A549 treated with dexamethasone at 1 μM for 4 hours (cell line): ENCODE measurements at places on chromosomes 3 and 15. TPM values are rescaled to one million over a fixed set of nuclear protein-coding genes. Genes with fewer than 3 reads are reported as not detected.

NLGN1 gene
- not detected in 5 replicates for total RNA-seq

MNS1 gene
- 2.4 to 3.9 TPM (median 3.3 TPM) in 5 replicates for total RNA-seq

CD200 gene
- total RNA-seq, result not detected in 5 replicates

ITIH3 gene
- 0.08 to 0.37 TPM (median 0.15 TPM) in 5 replicates for total RNA-seq

AGBL1 gene
- not detected in 5 replicates for total RNA-seq

RFT1 gene
- total RNA-seq, result 16.5 to 29.2 TPM (median 27.6 TPM) in 5 replicates

UACA gene
- 28.2 to 42.1 TPM (median 30.5 TPM) in 5 replicates for total RNA-seq

SLC12A1 gene
- total RNA-seq, result not detected in 5 replicates

EAF2 gene
- 1.4 to 1.9 TPM (median 1.8 TPM) in 5 replicates for total RNA-seq

PDCD10 gene
- 56.6 to 59.2 TPM (median 57.5 TPM) in 5 replicates for total RNA-seq

TRPC1 gene
- total RNA-seq, result 4.7 to 8.9 TPM (median 8.0 TPM) in 5 replicates

SPINT1 gene
- total RNA-seq, result 0.59 to 0.94 TPM (median 0.67 TPM) in 5 replicates

UCN2 gene
- total RNA-seq, result 4.9 to 8.5 TPM (median 6.9 TPM) in 5 replicates

P3H2 gene
- 33.2 to 47.2 TPM (median 44.2 TPM) in 5 replicates for total RNA-seq

CYP1A2 gene
- total RNA-seq, result not detected in 5 replicates

SPTBN5 gene
- total RNA-seq, result 0.07 to 0.25 TPM (median 0.16 TPM) in 5 replicates

SEMA5B gene
- total RNA-seq, result 0.14 to 0.27 TPM (median 0.18 TPM) in 5 replicates

ACSBG1 gene
- 0.06 to 0.81 TPM (median 0.30 TPM) in 5 replicates for total RNA-seq

SAMMSON gene
- not detected in 5 replicates for total RNA-seq

P2RY1 gene
- 0.37 to 0.54 TPM (median 0.45 TPM) in 5 replicates for total RNA-seq

TGM4 gene
- 0.25 to 0.39 TPM (median 0.27 TPM) in 5 replicates for total RNA-seq

LRRN1 gene
- 0.02 TPM in 1 of 5 replicates, not detected in the others for total RNA-seq

TMEM158 gene
- total RNA-seq, result 7.2 to 9.7 TPM (median 8.6 TPM) in 5 replicates

GOLGA8J gene
- not detected in 5 replicates for total RNA-seq

VIPR1 gene
- 1.2 to 2.3 TPM (median 1.7 TPM) in 5 replicates for total RNA-seq

PHLDB2 gene
- 13.4 to 23.0 TPM (median 20.3 TPM) in 5 replicates for total RNA-seq

ABHD10 gene
- 15.4 to 18.9 TPM (median 18.3 TPM) in 5 replicates for total RNA-seq

CACNA2D3 gene
- 0.15 to 0.43 TPM (median 0.23 TPM) in 5 replicates for total RNA-seq

RCN2 gene
- 57.8 to 67.7 TPM (median 58.8 TPM) in 5 replicates for total RNA-seq

TMCO5A gene
- total RNA-seq, result not detected in 5 replicates

CACNA1D gene
- 0.54 to 1.1 TPM (median 0.88 TPM) in 5 replicates for total RNA-seq

HYAL2 gene
- total RNA-seq, result 21.2 to 33.5 TPM (median 29.2 TPM) in 5 replicates

CPEB1 gene
- 2.0 to 4.0 TPM (median 3.3 TPM) in 5 replicates for total RNA-seq

POC1A gene
- total RNA-seq, result 15.8 to 19.0 TPM (median 18.2 TPM) in 5 replicates

CHRM5 gene
- total RNA-seq, result 0.04 TPM in 1 of 5 replicates, not detected in the others

FGF12 gene
- 0.59 to 0.73 TPM (median 0.62 TPM) in 5 replicates for total RNA-seq

ALDH1L1 gene
- total RNA-seq, result 0.12 to 0.22 TPM (median 0.17 TPM) in 5 replicates

MME gene
- total RNA-seq, result 0.07 to 0.13 TPM (median 0.08 TPM) in 3 of 5 replicates, not detected in the others

RAD51 gene
- total RNA-seq, result 17.7 to 23.7 TPM (median 20.5 TPM) in 5 replicates

KNG1 gene
- total RNA-seq, result 0.07 TPM in 1 of 5 replicates, not detected in the others

SPINK8 gene
- total RNA-seq, result not detected in 5 replicates

EFHB gene
- 0.79 to 2.3 TPM (median 1.5 TPM) in 5 replicates for total RNA-seq

PLSCR5 gene
- total RNA-seq, result not detected in 5 replicates

MRAS gene
- 7.8 to 11.0 TPM (median 9.5 TPM) in 5 replicates for total RNA-seq

GOLGA6C gene
- not detected in 5 replicates for total RNA-seq
